ENCODE measurements at places on chromosomes 13 and 19. TPM values are rescaled to one million over a fixed set of nuclear protein-coding genes. Genes with fewer than 3 reads are reported as not detected.

DNA sequence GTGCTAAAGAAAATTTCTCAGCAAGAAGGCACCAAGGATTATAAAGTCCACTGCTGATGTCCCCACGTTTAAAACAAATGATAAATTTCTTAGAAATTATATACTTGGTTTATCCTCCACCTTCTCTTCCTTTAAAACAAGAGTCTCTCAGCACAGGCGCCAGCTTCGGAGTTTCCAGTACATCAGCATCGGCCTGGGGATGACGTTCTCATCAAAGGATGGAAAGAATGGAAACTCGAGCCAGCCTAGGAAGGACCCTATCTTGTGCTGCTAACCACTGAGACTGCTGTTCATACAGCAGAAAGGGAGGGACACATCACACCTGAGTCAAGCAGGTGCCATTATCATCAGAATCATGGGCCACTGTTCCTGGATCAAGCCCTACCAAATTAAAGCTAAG lies 29.8 kb upstream of the ZNF83 start:
- no peak for DNase-seq

The KL gene
- 2.1 TPM for total RNA-seq

The SPATA13 gene
- 7.6 TPM for total RNA-seq

The LIG4 gene
- 7.7 TPM for total RNA-seq

DNA sequence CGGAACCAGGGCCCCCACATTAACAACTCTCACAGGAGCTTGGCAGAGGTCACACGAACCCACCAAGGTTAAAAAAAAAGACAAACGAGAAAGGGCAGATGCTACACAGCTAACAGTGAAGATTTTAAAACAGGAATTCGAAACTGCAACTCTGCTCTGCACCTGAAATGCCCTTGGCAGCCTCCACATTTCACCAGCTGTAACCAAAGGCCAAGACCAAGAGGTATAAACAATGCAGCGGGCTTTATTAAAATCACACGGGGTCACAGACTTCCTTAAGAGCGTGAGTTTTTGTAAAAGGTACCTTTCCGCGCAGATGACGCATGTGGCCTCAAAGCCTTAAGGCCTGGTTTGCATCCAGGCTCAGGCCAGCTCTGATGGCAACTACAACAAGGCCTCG lies 88.2 kb downstream of the STK24 start:
- no peak for DNase-seq

The ERCC2 gene
- 9.9 TPM for total RNA-seq

Measured in left ventricle myocardium superior (tissue), 1 donor.